ENCODE measurements at places on chromosomes 5 and 9.

DNA sequence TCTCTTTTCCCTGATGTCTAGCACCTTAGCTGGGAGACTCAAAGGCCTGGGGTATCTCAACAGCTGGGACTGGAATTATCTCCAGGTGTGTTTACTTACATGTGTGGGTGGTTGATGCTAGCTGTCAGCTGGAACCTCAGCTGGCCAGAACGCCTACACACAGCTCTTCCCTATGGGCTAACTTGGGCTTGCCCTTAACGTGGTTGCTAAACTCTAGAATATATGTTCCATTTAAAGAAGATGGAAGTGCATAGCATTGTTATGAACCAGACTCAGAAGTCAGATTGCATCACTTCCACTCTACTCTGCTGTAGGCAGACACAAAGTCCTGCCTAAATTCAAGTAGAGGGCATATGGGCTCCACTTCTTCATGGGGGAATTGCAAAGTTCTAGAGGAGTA is 29.3 kb downstream of the SGCD start:
- no peak for DNase-seq

- DNase-seq, result no peak
Observed at GRCh38 chr5:122924203-122924602, 78.8 kb downstream of the SNX24 start.

DNA sequence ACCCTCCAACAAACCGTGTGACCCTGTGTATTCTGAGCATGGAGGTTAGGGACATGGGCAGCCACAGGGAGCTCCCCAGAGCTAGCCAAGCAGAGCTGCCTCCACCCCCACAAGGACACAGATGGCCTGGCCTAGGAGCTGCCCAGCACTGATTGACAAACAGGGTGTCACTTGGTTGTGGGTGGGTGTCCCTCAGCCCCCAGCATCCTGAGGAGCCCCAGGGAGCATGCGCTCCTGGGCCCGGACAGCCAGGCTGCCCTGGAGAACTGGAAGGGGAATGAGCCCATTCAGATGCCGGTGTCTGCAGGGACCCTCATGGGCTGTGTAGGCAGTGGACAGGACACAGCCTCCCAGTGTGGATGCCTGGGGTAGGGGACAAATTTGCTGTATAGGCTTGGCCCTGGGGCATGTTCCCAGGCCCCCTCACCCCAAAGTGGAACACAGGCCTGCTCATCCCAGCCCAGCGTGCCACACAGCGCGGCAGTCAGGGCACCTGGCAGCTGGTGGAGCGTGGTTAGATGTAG is 124.8 kb upstream of the LMX1B start:
- DNase-seq, result no peak

DNA sequence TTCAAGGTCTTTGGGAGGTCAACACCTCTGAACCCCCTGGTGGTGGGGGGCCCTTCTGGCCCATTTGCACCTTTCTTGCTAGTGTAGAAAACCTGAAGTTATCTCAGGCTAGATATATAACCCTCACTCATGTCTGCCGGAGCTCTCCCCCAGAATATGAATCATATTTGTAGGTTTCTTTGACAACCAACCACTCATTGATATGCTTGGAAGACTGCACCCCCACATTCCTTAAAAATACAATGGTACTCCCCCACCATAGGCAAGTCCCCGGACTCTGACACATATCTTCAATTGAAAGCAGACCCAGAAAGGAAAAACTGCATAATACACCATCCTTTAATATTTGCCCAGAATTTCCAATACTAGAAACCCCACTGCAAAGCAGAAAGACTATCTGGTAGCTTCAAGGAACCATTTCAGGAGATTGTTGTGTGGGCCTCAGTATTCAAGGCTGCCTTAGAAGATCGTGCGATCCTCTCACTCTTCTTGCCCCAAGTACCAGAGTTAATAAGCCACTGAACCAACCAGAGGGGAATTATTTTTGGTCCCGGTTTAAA is 978 bp upstream of the UBE2B start:
- no peak for DNase-seq

DNA sequence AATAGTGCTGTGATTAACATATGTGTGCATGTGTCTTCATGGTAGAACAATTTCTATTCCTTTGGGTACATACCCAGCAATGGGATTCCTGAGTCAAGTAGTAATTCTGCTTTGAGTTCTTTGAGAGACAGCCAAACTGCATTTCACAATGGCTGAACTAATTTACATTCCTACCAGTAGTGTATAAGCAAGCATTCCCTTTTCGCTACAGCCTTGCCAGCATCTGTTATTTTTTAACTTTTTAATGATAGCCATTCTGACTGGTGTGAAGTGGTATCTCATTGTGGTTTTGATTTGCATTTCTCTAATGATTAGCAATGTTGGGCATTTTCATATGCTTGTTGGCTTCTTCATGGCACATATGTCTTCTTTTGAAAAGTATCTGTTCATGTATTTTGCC is 308.5 kb downstream of the ARRDC3 start:
- no peak for DNase-seq

DNA sequence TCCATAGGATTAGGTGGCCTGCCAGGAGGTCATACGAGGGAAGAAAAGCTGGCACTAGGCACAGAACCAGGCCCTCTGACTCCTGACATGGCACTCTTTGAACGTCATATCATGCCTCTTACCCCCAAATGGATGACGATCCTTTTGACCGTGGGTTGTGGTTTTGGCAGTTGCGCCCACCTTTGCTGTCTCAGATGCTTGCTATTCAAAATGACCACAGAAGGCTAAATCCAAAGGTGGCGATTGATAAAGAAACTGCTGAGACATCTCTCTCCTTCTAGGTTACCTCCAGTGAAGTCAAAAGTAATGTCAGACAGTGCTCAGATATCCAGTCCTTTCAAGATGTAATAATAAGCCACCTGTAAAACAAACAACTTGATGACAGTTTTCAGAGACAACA is 385.0 kb downstream of the EFNA5 start:
- no peak for DNase-seq

DNA sequence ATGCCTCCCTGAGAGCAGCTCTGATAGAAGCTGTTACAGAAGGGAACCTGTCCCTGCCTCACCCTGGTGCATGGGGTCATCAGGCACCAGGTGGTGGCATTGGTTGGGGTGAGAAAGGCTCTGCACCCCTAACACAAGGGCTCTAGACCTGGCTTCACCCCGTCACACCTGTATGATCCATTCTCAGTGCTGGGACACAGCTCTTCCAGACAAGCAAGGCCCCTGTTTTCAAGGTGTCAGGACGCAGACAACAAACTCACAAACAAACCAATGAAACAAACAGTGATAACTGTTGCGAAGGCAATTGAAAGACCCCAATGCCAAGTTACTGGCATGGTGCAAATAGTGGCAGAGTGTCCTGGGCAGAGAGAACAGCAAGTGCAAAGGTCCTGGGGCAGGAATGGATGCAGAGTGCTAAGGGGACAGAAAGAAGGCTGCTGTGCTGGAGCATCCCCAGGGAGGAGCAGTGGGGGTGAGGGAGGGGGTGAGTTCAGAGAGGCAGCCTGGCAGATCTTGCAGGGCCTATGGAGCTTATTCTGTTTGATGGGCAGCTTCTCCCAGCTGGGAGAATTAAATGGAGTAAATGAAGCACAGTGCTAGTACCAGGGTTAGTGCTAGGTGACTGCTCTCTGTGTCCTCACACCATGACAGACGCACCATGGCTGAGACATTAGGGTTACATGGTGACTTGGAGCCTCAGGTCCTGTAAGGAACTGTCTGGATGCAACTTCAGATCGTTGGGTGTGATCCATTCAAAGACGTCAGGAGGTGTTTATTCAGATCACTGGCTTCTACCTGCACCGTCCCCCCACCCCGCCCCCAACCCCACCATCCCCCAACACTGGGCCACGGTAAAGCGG is 67.9 kb upstream of the UNC5A start:
- no peak for DNase-seq

DNA sequence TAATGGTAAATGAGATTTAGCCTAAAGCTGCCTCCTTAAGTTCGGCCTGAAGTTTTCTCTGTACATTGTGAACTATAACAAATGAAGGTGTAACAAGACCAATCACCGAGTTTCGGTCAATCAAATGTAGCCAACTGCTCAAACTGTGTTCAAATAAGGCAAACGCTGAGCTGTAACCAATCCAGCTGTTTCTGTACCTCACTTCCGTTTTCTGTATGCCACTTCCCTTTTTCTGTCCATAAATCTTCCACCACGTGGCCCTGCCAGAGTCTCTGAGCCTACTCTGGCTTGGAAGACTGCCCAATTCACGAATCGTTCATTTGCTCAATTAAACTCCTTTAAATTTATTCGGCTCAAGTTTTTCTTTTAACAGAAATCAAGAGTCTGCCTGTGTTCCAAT is 193.5 kb upstream of the KLF9 start:
- DNase-seq, result no peak

DNA sequence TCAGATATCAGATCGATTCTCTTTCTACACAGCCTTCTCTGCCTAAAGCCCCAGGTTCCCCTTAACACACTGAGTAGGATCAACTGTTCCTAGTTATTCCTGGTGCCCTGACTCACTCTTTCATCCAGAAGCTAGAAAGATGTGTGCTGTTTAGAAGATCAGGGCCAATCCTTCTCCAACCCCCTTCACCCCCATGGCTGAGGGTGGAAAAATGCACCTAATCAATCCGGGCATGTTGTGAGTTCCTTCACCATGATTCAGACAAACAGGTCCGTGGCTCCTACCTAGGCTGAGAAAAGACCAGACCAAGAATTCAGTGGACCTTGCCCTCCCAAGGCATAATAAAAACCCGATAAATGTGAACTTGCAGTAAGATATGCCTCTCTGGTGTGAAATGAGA is 85.4 kb upstream of the EQTN start:
- DNase-seq, result no peak

DNA sequence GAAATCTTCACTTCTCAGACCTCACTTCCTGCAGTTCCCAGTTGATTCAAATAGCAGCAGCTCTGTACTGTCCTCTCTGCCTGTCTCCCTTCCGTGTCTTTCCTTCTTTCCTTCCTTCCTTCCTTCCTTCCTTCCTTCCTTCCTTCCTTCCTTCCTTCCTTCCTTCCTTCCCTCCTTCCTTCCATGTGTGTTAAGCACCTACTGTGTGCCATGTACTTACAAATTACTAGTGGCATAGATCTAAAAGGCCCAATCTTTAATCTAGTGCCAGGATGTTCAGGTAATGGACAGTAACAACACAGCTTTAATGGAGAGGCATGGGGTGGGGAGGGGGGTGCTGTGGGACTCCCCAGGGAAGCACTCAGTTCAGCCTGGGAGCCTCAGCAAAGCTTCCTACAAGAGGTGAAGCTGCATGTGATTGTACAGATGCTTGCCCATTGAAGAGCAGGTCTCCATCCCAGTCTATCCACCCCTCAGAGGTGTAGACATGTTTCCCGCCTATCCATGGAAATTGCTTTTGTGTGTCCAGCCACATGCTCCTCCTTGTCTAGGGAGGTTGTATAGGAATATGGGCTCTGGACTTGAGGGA is 106.0 kb downstream of the RGS3 start:
- DNase-seq, result no peak

DNA sequence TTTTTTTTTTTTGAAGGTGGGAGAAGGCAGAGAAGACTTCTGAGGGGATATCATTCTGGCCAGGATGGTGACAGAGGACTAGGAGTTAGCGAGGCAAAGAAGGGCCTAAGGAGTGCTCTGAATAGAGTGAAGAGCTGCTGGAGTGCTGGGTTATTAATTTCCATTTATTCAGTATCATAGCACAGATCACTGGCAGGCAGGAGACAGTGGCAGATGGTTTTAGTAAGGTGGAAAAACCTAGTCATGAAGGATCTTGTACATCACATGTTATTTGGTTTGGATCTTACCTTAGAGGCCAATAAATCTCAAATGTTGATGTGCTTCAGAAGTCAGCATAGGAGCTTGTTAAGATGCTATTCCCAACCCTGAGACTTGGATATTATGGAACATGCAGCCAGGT is 165.5 kb downstream of the TTLL11 start:
- DNase-seq, result no peak

DNA sequence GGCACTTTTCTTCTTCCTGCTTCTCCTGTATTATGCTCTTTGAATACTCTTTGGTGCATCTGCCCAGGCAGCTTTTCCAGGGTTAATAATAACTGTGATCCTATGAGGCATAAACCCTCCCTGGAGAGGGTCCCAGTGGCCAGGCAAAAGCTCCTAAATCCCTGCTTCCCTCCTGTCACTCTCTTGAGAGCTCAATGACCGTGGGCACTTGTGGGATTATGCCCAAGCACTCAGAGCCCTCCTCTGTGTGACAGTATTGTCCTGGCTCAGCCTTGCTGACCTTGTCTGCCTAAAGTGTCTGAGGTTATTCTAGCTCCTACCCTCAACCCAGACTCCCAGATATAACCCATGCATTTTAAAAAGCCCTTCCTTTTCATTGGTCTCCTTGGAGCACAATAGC is 51.9 kb downstream of the GALNT10 start:
- no peak for DNase-seq

GRCh38 chr5:175257128-175257846 is 186.7 kb downstream of the DRD1 start:
- no peak for DNase-seq

All from activated naive CD4-positive, alpha-beta T cell (primary cell).